ENCODE measurements at places on chromosomes 13 and 19.
A peak's percentile ranks its signal among the peaks of the same experiment; 100 is the strongest.

DNA sequence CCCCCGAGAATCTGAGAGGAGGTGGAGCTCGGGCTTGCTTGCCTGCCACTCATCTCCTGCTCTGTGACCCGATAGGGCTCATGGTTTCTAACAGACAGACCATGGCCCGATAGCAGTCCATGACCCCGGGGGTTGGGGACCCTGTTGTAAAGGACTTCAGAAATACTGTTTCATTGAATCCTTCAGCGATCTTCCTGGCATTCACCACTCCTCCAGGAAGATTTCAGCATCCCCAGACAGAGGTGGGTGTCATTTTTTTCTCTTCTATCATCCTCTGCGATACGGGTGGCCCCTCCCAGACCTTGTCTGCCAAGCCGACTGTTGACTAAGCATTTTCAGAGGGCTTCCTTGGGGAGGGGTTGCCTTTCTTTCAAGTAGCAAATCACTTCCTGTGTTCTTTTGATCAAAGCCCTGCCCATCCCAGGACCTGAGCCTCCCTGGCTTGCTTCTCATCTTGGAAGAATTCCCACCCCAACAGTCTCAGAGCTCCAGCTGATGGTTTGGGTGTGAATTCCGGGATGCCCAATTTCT lies 1.7 kb downstream of the MYO1F start:
- DNase-seq, result no peak

- DNase-seq, result no peak
Observed at GRCh38 chr19:12943437-12944044, 2.1 kb upstream of the RAD23A start.

DNA sequence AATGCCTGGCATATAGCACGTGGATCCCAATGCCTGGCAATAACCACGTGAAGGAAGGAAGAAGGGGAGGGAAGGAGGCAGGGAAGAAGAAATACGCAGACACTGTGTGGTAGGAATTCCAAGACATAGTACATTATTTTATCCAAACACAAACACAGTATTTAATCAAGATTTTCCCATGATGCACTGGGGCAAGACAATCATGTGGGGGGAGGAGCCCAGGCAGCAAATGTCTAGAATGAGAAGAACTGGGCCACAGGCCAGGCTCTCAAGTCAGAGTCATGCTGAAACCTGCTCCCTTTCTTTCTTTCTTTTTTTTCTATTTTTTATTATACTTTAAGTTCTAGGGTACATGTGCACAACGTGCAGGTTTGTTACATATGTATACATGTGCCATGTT lies 717.9 kb downstream of the UQCRFS1 start:
- DNase-seq, result no peak

DNA sequence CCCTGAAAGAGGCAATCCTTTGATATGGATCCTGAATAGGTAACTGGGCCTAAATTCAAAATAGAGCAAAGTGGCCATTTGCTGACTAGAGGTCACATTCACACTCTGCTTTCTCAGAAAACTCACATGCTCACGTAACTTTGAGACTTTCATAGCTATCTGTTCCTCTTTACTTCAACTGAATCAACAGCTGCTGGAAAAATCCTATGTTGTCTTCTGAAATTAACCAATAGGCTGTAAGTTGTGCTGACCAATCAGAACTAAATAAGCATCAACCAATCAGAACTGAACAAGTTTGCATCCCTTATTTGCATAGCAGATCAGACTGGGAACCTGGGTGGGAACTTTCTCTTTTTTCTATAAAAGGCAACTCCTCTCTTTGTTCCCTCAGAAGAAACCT lies 24.0 kb upstream of the TBC1D4 start:
- no peak for DNase-seq

- no peak for DNase-seq
Observed at GRCh38 chr13:74778946-74779345, 644.7 kb upstream of the KLF12 start.

DNA sequence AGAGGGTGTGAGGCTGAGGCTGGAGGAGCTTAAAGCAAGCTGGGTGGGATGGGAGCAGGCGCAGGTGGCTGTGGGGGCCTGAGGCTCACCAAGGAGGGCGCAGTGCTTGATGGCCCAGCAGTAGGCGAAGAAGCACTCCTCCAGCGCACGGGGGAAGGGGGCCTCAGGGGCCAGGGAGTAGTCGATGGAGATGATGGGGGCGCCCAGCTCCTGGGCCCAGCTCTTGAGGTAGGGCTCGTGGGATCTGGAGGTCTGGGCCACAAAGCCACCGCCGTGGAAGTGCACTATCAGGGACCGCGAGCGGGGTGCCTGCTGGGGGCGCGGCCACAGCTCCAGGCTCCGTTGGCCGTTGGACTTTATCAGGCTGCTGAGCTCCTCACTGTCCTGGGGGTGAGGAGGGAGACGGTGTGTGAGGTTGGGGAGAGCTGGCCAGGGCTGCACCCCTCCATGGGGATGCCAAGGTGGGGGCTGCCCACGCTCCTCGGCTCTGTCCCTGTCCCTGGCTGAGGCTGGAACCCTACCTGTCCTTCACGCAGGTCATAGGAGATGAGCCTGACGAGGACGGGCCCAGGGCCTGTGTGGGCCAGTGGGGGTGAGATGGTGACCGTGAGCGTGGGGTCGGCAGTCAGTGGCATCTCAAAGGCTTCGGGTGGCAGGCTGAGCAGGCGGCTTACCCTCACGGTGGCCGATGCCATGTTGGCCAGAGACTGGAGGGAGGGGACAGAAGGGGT lies 17.2 kb upstream of the CNFN start:
- DNase-seq, result no peak

- DNase-seq, result peak; percentile 96
Observed at GRCh38 chr19:3175781-3176714, 2.5 kb upstream of the S1PR4 start.

DNA sequence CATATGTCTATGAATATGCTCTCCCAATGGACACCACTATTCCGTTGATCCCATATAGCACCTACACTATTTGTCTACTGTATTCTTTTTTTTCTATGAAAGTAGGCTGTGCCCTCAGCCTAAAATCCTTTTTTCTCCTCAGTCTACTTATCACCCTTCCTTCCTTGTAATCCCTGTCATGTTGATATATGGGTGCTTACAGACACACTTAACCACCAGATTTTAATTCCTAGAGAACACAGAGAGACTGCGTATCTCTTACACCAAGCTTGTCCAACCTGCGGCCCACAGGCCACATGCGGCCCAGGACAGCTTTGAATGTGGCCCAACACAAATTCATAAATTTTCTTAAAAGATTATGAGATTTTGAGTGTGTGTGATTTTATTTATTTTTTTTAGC lies 101.1 kb downstream of the ZAR1L start:
- no peak for DNase-seq

- no peak for DNase-seq
Observed at GRCh38 chr19:7873304-7874075, 700 bp downstream of the PRR36 start.

All from epithelial cell of esophagus (primary cell).